ENCODE measurements at places on chromosomes 11 and 22.

GRCh38 chr11:23569134-23569533 is 708.9 kb upstream of the CCDC179 start:
- no peak for DNase-seq

DNA sequence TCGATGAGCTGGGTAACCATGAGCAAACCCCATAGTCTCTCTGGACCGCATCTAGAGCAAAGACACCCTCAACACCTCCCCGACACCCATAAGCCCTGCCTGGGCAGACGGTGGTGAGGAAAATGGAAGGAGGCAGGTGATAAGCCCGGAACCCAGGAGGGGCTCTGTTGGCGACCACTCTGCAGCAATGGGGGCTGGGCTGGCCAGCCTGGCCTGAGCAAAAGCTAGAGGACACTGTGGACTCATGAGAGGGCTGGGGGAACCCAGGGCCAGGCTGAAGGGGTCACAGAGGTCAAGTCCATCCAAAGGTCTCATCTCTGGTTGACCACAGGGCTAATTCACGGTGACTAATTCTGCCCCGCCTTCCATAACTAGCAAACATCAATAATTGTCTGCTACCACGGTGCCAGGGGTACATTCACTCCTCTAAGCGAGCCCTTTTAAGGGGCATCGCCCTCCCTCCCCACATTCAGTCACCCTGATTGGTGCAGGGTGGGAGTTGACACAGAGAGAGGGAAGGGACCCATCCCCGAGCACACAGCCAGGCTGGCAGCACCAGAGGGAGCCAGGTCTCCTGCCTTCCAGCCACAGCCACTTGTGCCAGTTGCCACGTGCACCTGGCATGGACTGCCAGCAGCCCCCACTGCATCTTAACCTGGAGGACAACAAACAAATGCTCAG is 4.0 kb downstream of the PYGM start:
- no peak for DNase-seq

- no peak for DNase-seq
Observed at GRCh38 chr11:70880416-70880815, 372.0 kb downstream of the SHANK2 start.

- no peak for DNase-seq
Observed at GRCh38 chr22:35736166-35736565, 18.5 kb downstream of the APOL5 start.

DNA sequence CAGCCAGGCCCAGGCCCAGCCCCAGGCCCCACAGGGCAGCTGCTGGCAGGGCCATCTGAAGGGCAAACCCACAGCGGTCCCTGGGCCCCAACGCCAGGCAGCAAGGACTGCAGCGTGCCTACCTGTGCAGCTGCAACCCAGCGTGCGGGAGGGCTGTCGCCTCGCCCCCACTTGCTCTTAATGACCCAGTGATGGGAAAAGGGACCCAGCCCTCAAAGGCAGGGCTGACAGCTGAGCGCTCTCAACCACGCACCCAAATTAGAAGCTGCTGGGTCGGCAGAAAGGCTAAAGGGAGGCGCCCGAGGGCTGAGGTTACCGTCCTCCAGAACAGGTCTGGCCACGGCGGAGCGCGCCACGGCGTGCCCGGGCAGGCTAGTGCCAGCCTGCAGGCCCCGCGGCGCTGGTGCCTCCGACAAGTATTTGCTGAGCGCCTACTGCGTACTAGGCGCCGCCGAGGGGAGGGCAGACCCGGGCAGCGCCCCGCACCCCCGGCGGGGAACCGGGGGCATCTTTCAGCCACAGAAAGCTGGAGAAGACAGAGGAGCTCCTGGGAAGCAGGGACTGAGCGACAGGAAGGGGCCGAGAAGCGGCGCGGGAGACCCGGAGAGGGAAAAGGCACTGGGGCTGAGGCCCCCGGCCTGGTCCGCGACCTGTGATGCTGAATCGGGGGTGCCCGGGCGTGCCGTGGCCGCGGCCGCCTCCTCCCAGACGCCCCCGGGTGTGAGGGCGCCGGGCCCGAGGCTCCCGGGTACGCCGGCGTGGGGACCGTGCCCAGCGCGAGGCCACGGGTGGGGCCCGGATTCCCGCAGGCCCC is 773 bp downstream of the HRAS start:
- peak; percentile 48 for DNase-seq

DNA sequence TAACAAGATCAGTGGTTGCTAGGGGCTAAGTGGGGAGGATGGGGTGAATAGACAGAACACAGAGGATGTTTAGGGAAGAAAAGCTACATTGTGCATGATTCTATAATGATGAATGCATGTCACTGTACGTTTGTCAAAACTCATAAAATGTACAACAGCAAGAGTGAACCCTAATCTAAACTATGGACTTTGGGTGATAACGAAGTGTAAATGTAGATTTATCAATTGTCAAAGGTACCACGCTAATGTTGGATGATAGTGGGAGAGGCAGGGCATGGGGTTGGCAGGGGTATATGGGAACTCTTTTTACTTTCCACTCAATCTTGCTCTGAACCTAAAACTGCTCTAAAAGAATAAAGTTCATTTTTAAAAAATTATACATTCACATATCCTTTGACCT is 21.3 kb upstream of the SLC5A1 start:
- no peak for DNase-seq

DNA sequence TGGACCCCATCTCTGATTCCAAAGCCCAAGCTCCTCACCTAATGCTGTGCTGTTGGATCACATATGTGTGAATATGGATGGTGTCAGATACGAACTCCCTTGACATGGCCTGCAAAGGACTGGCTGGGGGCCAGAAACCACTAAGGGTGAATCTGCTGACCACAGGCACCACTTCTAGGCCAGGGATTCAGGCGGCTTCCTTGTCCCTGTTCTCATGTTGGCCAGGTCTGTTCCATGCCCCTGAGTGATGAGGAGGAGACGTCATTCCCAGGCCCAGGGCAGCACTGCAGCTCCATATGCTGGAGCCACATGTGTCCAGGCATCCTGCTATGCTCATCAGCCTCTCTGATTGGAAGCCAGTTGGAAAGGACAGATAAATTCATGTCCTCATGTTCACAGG is 130.0 kb upstream of the BDNF start:
- DNase-seq: no peak

DNA sequence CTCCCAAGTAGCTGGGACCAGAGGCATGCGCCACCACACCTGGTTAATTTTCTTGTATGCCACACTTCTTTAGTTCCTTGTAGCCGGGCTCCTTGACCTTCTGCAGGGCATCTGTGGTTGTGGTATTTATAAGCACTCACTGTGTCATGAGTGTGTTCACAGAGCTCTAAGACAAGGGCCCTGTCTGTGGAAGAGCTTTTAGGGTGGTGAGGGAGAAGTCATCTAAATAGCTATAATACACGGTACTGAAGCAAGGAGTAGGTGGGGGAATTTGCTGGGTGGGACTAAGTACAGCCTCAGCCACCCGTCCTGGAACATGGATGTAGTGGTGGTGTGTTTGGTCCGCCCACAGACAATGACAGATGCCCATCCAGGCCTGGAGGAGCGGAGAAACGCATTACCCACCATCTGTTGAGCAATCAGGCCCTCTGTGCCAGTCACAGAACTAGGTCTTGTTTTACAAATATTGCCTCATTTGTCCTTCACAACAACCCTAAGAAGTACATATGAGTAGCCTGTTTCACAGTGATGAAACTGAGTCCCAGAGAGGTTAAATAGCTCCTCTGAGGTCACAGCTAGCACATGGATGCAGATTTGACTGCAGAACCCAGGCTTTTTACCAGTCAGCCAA is 10.1 kb downstream of the ACO2 start:
- no peak for DNase-seq

DNA sequence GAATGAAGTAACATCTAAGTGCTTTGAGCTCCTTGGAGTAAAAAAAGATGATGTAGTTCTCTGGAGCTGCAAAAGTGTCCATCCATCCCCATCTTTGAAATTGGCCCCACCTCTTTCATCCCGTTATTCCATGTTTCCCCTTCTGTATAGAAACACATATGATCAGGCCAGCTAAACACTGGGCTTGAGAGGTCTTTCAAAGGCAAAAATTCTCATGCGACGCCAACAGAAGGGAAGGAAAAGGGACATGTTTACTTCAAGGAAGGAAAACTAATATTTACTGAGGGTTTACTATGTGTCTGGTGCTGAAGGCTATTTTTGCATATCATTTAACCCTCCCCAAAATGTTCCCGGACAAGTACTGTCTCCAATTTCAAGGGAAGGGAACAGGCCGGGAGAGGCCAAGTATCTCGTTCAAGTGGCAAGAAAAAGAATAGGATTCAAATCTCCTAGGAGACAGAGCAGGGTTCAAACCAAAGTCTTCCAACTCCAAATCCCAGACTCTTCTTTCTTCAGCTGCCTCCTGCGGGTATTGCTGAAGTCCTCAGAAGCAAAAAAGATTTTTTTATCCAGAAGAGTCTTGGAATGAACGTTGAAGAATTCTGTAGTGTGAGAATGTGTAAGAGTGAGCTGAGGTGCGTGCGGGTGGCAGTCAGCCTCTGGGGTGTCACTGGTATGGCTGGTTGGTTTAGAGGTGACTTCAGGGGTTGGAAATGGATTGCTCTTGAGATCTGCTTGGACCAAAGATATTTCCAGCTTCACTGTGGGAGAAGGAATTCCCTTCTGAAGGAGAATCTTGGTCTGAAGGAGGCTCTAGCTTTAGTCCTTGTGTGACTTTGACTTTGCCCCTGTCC is 10.1 kb downstream of the TECTA start:
- DNase-seq: no peak

DNA sequence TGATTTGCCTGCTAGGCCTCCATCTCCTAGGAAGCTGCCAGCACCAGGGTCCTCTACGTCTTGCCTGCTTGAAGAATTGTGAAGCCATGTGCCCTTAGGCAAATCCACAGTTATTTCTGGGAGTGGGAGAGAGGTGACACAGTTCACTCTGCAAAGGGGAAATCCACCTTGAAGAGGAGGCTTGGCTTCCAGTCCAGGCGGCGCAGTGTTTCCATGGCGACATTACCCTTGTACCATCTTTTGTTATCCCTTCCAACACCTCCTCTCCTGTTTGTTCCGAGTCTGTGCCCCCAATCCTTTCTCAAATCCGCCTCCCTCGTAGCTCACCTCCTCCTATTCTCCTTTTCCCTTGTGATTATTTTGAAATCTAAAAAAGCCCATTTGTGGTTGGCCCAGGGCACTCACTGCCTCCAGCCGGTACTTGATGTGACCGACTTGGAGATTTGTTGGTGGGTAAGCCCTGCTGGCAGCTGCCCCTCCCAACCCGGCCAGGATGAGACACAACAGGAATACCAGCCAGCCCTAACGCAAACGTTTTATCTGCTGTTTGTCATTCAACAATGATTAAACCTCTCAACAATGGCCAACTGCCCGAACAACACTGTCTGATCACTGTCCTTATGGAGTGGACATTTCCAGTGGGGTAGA is 18.4 kb downstream of the SYT13 start:
- no peak for DNase-seq

- no peak for DNase-seq
Observed at GRCh38 chr22:49719046-49719445, 108.6 kb downstream of the BRD1 start.

DNA sequence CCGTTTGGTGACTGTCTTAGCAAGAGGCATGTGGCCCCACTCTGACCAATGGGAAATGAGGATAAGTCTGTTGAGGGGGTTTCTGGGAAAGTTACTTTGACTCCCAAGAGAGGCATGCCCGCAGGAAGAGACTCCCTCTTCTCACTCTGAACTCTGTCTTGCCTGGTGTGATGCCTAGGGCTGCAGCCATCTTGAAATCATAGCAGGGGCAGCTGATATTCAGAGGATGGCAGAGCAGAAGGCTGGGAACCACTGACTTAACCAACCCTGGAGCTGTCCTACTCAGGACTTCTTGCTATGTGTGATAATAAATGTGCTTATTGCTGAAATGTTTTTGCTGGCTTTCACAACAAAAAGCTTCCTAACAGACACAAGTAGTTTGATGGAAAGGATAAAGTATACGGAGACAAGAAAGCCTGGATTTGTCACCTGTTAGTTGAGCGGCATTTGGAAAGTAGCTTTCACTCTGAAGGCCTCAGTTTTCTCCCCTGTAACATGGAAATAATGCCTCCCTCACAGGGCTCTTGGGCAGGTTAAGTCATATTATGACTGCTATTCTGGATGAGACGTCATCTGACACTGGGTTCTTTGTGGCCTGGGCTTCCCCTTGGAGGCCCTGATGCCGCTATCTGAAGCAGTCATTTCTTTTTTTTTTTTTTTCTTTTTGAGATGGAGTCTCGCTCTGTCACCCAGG is 128.5 kb downstream of the CEP164 start:
- no peak for DNase-seq

DNA sequence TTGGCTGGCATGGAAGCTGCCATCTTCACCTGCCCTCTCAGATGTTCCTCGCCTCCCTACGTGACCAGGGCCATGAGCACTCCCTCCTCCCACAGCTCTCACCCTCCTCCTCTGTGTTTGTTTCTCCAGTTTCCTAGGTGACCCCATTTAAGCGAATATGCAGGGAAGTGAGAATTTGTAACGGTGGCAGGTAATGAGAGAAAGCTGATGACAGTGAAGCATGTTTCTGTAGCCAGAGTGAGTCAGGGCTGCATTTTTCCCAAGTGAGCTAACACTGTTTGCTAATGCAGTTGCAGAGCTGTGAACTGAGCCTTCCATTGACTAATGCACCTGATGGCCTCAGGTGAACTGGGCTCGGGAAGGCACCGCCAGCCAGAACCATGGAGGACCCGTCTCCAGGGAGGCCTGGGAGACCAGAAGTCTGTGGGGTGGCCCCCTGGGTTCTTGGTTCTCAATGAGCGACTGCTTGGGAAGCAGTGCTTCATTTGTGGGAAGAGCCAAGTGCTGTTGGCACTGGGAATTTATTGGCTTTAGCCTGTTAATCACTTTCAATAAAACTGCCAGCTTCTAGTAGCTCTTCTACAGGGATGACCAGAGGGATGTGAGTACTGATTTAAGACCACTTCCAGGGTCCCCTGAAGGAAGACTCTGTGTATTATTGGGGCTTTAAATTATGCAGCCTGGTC is 64.5 kb downstream of the BARX2 start:
- DNase-seq: no peak

GRCh38 chr22:35192129-35192918 is 65.0 kb upstream of the HMGXB4 start:
- no peak for DNase-seq

All from NCI-H510A (cell line).